Ovary (tissue), 10 donors: ENCODE measurements at places on chromosomes 3 and 15. TPM values are rescaled to one million over a fixed set of nuclear protein-coding genes. Genes with fewer than 3 reads are reported as not detected.

The CHRNA3 gene
- total RNA-seq: not detected

The CAMKV gene
- total RNA-seq: not detected

The OR5K2 gene
- not detected for total RNA-seq

The PRRT3 gene
- total RNA-seq: 6.0 TPM

DNA sequence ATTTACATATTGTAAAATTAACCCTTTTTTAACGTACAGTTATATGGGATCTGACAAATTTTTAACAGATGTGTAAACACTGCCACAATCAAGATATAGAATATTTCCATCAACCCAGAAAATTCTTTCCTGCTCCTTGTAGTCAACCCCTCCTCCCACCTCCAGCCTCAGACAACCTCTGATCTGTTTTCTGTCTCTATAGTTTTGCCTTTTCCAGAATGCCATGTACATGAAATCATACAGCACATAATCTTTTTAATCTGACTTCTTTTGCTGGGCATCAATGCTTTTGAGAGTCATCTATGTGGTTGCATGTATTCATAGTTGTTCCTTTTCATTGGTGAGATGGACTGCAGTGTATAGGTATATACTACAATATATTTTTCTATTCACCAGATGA is 153.0 kb downstream of the SMAD6 start:
- DNase-seq: no peak
- H3K4me3 ChIP-seq: no peak overlapping the region
- no peaks in the 10 kb centered on the region for H3K36me3 ChIP-seq
- H3K4me1 ChIP-seq: peaks cover 11% of the 10 kb centered on the region
- H3K27ac ChIP-seq: no peak overlapping the region
- H3K27me3 ChIP-seq: no peaks in the 10 kb centered on the region

DNA sequence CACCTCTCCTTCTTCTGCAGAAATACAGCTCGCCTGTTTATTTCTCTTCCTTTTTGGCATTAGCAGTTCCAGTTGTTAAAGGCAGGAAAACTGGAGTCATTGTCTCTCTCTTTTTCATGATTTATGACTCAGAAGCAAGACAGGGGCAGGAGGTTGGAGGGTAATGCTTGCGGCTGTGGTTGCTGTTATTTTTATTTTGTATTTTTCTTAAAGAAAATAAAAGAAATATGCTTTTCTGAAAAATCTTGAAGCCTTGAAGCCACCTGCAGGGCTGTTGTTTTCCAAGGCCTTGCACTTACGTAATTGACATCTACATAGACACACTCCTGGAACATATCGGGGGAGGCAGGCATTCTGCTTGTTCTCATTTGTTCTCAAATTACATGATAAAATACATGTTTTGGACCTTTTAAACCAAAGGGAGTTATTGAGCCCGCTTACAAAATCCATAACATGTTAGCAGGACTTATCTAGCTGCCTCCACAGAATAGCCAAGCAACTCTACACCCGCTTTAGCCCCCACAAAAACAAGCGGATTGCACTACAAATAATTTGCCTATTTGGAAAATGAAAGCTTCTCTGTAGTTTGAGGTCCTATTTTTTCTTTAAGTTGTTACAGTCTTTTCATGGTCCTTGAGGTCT is 1004.6 kb upstream of the NR2F2 start:
- no peaks in the 10 kb centered on the region for H3K36me3 ChIP-seq
- H3K4me3 ChIP-seq: peak overlapping the region; percentile 56
- DNase-seq: peak; percentile 84
- peaks cover 4% of the 10 kb centered on the region for H3K4me1 ChIP-seq

DNA sequence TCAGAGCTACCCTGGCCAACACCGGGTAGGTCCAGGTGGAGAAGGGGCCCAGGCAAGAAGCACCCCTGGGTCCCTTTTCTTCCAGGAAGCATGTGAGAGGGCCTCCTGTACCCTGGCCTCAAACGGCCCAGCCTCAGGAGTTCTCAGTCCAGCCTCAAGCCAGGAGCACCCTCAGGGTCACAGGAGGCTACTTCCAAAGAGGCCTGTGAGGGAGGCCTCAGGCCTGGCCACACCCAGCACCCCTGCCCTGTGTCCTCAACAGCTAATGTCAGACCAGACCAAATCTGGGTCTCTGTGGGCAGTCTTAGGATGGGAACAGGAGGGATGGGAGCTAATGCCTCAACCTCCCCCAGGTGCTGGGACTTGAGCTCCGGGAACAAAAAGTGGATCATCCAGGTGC is 23.5 kb downstream of the PTH1R start:
- H3K27me3 ChIP-seq: no peaks in the 10 kb centered on the region
- no peaks in the 10 kb centered on the region for H3K36me3 ChIP-seq
- H3K27ac ChIP-seq: no peak overlapping the region
- H3K4me1 ChIP-seq: peaks cover 2% of the 10 kb centered on the region

DNA sequence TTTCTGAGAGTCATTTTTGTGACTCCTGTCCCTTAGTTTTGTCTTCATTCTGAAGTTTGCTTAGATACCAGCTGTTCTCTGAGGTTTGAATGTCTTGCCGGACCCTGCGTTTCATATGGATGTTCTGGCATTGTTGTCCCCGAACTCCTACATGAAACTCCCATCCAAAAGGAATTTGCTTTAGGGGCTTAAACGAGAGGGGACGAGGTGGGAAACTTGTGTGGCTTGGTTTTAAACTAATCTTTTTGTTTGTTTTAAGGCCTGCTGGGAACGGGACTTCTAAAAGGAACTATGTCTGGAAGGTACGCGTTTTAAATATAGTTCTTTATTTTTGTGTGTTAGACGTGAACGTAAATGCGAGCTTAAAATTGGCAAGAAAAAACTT is 679 bp downstream of the RPL35A start:
- no peaks in the 10 kb centered on the region for H3K36me3 ChIP-seq
- no peaks in the 10 kb centered on the region for H3K27me3 ChIP-seq
- H3K4me1 ChIP-seq: peaks cover 7% of the 10 kb centered on the region
- peak overlapping the region; percentile 48 for H3K4me3 ChIP-seq
- no peak for DNase-seq

DNA sequence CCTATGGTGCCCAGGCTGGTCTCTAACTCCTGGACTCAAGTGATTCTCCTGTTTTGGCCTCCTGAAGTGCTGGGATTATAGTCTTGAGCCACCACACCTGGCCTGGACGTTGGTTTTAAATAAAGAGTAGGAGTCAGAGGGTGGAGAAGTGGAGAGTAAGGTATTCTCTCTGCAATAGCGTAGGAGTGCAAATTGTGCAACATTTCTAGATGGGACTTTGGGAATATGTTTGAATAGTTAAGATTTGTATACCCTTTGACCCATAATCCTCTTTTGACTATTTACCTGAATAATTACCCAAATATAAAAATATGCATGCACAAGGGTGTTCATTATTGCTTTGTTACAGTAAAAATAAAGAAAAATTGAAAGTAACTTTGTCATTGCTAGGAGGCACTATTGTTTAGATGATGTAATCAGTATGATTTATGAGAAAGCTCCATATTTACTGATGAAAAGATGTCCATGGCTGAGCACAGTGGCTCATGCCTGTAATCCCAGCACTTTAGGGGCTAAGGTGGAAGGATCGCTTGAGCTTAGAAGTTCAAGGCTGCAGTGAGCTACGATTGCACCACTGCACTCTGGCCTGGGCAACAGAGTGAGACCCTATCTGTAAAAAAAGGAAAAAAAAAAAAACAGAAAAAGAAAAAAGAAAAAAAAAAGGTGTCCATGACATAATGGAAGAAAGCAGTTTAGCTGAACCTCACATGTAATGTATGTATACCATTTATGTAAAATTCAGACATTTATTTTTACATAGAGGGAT is 15.1 kb upstream of the XYLB start:
- H3K4me3 ChIP-seq: no peak overlapping the region
- no peaks in the 10 kb centered on the region for H3K27me3 ChIP-seq
- no peak for DNase-seq

- no peak for DNase-seq
- no peak overlapping the region for H3K27ac ChIP-seq
- no peak overlapping the region for H3K4me3 ChIP-seq
Observed at GRCh38 chr3:185316740-185317412, 46.1 kb upstream of the MAP3K13 start.

GRCh38 chr3:53597136-53597915 is 102.9 kb downstream of the CACNA1D start:
- H3K27ac ChIP-seq: no peak overlapping the region
- no peak for DNase-seq
- no peak overlapping the region for H3K4me3 ChIP-seq
- H3K4me1 ChIP-seq: no peaks in the 10 kb centered on the region

DNA sequence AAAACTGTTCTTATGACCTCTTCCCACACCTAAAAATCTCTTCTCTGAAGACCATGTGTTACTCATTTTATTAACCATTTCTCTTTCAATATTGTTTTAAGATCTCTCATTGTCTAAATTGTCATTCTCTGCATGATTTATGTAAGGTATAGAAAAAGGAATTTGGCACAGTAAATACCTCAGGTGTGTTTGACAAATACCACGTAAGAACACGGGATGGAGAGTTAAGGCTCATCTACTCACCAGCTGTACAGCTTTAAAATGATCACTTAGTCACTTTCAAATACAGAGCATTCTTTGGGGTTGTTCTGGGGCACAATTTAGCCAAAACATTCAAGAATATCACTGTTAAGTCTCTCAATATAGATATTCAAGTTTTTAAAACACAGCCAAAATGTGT is 627.1 kb downstream of the MCTP2 start:
- DNase-seq: no peak
- no peak overlapping the region for H3K27ac ChIP-seq
- H3K36me3 ChIP-seq: no peaks in the 10 kb centered on the region
- peaks cover 2% of the 10 kb centered on the region for H3K4me1 ChIP-seq

DNA sequence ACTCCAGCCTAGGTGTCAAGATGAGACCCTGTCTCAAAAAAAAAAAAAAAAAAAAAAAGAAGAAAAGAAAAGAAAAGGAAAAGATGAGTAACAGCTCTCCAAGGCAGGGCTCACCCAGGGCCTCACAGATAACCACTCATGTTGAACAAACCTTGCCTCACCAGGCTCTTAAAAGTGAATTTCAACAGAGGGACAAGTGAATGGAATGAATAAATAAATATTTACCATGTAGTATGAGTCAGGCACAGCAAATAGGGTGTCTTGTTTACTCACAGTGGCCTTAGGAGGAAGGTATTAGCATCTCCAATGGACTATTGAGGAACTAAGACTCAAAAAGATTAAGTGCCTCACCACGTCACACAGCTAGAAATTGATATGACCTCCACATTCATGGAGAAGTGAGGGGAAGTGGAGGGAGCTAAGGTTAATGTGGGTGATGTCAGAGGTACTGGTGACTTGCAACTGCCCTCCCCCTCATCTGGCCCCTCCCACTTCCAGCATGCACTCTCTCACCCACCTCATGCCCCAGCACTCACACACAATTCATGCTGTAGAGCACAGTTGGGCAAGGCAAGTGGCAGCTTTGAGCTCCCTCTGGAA is 255.5 kb downstream of the UACA start:
- no peaks in the 10 kb centered on the region for H3K36me3 ChIP-seq
- H3K4me3 ChIP-seq: no peak overlapping the region
- DNase-seq: no peak
- H3K27me3 ChIP-seq: no peaks in the 10 kb centered on the region
- H3K4me1 ChIP-seq: peaks cover 21% of the 10 kb centered on the region

DNA sequence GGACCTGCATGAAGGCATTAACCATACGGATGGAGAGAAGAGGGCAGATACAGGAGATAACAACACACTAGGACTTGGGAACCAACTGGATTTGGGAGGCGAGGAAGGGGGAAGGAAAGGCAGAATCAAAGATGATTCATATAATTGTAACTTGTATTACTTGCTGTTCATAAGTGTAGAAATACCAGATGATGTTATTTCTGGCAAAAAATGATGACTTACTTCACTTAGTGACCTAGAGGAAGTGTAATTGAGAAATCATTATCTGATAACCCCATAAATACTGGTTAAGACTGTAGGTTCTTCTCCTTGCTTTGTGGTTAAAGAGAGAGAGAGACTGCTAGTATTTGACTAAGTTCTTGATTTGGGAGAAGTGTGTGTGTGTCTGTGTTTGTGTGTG is 50.5 kb upstream of the GK5 start:
- DNase-seq: no peak
- H3K36me3 ChIP-seq: no peaks in the 10 kb centered on the region
- H3K27ac ChIP-seq: no peak overlapping the region
- H3K4me3 ChIP-seq: no peak overlapping the region
- peaks cover 2% of the 10 kb centered on the region for H3K4me1 ChIP-seq

DNA sequence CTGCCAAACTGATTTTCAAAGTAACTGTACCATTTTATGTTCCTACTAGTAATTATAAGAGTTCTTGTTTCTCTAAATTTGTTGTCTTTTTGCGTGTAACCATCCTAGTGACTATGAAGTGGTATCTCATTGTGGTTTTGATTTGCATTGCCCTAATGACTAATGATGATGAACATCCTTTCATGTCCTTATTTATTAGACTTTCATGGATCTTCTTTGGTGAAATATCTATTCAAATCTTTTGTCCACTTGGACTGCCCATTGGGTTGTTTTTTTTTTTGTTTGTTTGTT is 3.6 kb downstream of the OXSR1 start:
- no peak for DNase-seq
- no peak overlapping the region for H3K27ac ChIP-seq
- H3K4me1 ChIP-seq: peaks cover 9% of the 10 kb centered on the region

DNA sequence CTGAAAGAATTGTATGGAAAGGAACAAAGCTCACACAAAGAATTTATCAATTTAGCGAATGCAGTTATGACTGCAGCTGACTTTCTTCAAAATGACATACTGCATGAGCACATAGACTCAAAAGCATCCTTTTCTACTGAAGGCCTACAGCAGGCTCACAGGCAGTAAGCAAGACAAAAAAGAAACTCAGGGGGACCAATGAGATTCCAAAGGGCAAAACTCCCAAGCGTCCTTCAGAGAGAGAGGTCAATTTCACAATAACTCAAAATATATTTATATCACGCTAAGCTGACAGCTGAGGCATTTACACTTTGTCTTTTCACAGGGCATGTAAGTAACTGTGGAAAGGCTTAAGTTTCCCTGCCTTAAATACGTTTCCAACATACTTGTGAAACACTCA is 427.9 kb upstream of the RASGRP1 start:
- no peak for DNase-seq
- H3K4me1 ChIP-seq: no peaks in the 10 kb centered on the region
- no peaks in the 10 kb centered on the region for H3K27me3 ChIP-seq
- no peak overlapping the region for H3K27ac ChIP-seq
- H3K4me3 ChIP-seq: no peak overlapping the region

GRCh38 chr3:157220211-157220610 is 60.3 kb upstream of the CCNL1 start:
- no peaks in the 10 kb centered on the region for H3K4me1 ChIP-seq
- H3K36me3 ChIP-seq: no peaks in the 10 kb centered on the region
- no peak for DNase-seq

- H3K4me3 ChIP-seq: no peak overlapping the region
- H3K27ac ChIP-seq: no peak overlapping the region
- no peaks in the 10 kb centered on the region for H3K36me3 ChIP-seq
- no peaks in the 10 kb centered on the region for H3K27me3 ChIP-seq
- peaks cover 5% of the 10 kb centered on the region for H3K4me1 ChIP-seq
Observed at GRCh38 chr15:77544162-77544561, 88.5 kb downstream of the LINGO1 start.

- no peak overlapping the region for H3K27ac ChIP-seq
- DNase-seq: no peak
- peak overlapping the region; percentile 66 for H3K4me3 ChIP-seq
- no peaks in the 10 kb centered on the region for H3K27me3 ChIP-seq
- H3K4me1 ChIP-seq: peaks cover 12% of the 10 kb centered on the region
Observed at GRCh38 chr3:47475029-47475569, 642 bp downstream of the SCAP start.
